AG08396 (cell line): ENCODE measurements at places on chromosomes 16 and 17.

- no peak for DNase-seq
Measured at GRCh38 chr17:72970797-72971196, 121.7 kb downstream of the SLC39A11 start.

- DNase-seq: peak; percentile 29
Measured at GRCh38 chr17:65109990-65110680, 27.0 kb upstream of the RGS9 start.

GRCh38 chr17:63916566-63917185, 2.0 kb downstream of the GH1 start:
- no peak for DNase-seq

DNA sequence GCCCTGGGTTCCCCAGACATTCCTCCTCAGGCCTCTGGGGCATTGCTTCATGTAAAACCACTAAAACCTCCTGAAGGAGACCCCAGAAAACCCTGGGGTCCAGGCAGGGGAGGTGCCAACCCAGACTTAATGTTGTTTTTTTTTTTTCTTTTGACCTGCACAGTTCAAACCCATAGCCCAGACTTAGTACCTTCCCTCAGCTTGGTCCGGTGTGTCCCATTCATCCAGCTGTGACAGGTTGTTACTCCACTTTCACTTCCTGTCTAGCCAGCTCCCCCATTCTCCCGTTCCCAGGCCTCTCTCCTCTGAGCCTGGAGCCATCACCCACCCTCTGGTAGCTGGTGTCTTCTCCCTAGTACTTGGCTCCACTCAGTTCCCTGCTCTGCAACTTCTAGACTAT, 4.8 kb downstream of the CDR2L start:
- no peak for DNase-seq

- no peak for DNase-seq
Measured at GRCh38 chr16:67881621-67882161, 3.0 kb upstream of the NRN1L start.

DNA sequence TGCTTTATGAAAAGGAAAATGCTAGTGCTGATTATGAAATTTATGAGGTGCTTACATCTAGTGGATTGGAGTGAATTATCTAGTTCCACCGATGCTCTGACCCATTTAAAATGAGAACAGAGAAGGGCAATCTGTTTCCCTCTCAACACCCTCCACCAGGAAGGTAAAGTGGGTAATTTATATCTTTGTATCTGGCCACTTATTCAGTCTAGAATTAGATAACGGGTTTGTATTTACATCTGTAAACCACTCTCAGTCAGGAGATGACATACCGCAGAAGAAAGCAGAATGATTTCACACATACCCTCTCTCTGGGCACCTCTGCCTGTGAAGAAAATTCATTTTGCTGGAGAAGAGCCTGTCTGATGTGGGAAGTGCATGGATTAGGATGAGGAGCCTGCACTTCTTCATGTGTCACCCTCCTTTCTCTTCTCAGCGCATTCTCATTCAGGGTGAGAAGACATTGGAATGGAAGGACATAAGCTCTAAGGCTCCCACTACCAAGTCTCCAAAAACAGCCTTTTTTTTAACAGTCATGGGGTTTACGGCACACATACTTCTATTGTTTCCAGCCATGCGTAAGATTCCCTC, 646.7 kb upstream of the SALL1 start:
- DNase-seq: no peak

DNA sequence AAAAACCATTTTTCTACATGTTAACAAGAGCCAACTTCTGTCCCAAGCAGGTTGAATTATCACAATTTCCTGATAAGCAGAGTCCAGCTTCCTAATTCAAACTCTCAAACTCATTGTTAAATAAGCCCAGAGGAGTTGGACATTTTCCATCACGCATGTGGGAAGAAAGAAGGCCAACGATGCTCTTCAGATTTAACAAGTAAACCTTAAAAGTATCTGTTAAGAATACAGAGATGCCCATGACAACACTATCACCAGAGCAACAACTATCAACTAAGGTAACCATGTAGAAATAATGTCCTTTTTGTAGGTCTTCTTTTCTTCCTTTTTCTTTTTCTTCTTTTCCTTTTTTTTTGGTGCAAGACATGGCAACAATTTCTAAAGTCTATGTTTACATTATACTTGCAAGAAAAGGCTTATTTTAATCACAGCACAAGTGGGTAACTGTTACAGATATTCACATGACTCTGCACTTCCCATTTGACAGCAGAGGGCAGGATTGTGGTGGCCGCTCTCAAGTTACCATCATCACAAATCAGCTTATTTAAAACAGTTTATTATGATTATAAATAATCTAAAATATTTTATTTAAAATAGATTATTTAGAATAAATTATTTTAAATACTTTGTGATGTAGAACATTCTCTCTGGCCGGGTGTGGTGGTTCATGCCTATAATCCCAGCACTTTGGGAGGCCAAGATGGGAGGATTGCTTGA, 35.7 kb upstream of the DHRS7B start:
- DNase-seq: no peak

DNA sequence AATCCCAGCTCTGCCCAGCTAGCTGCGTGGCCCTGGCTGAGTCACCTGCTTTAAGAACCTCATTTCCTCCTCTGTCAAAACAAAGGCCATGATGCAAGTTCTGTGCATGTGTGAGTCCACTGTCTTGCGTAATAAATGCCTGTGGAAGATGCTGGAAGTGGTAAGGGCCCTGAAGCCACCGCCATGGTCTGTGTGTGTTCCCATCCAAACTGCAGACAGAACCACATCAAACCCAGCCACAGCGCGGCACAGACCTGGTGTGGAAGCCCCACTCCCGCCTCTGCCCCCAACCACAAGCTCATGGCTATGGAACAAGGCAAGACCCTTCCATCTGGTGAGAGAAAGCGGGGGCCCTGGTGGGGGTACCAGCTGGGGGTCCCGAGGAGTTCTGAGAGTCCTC, 26.0 kb downstream of the NECAB2 start:
- DNase-seq: peak; percentile 86

DNA sequence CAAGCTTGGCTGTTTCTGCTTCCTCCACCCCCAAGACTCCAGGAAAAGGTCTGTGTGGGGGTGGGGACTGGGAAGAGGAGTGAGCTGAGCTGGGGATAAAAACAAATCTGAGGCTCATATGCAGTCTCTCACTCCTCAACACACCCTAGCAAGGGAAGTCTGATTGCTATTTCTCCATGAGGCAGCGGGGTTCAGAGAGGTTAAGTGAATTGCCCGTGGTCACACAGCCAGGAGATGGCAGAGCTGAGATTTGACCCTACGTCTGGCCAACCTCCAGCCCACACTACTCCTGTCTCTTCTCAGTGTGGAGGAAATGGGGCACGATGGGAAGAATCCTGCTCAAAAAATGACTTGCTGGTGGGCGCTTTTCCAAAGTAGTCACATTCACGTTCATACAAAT, 4.8 kb upstream of the ABCC3 start:
- no peak for DNase-seq

DNA sequence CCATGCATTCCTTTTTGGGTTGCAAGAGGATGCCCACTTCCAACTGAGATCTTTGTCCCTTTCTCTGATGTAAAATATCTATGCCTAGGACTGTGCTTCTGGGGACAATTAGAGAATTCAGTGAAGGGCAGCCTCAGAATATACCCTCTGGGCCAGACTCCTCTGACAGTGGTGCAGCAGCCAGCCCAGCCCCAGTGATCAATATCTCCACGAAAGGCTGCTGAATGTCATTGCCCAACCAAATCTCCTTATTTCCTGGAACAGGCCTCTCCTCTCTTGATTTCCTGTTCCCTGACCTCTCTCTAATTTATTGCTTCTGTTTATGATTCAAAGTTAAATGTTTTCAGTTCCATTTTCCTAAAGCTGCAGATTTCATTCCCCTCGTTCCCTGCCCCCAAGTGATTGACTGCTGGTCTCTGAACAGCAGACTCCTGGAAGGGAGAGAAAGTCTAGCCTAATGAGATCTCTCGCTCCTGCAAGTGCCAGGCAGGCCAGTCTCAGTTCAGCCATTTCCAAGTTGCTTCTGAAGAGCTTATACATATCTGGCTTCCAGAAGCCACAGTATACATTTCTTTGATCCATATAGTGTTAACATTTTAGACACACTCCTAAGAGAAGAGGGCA, 104.4 kb upstream of the SALL1 start:
- no peak for DNase-seq

- peak; percentile 82 for DNase-seq
Measured at GRCh38 chr17:78822552-78822951, 18.1 kb downstream of the USP36 start.

DNA sequence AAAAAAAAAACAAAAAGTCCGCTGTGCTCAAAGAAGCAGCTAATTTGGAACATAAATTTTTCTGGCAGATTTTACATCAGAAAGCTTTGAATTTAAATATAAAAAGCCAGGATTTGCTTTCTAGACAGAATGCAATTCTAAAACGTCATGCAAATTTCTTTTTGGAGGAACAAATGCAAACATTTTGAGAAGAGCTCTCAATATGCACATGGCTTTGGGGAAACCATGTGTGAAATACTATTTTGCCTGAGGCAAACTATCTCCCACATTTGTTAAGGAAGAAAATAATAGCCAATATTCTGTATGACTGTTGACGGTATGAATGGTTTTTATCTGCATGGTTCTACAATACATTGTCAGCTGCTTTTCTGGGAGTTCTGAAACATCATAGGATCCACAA, 320.0 kb upstream of the PSMD7 start:
- DNase-seq: no peak
